AG09319 (cell line): ENCODE measurements at places on chromosomes 4 and X.

GRCh38 chrX:48802905-48803200, 986 bp downstream of the HDAC6 start:
- no peak for DNase-seq

- no peak for DNase-seq
Observed at GRCh38 chr4:140152013-140152703, 1.8 kb downstream of the MAML3 start.

DNA sequence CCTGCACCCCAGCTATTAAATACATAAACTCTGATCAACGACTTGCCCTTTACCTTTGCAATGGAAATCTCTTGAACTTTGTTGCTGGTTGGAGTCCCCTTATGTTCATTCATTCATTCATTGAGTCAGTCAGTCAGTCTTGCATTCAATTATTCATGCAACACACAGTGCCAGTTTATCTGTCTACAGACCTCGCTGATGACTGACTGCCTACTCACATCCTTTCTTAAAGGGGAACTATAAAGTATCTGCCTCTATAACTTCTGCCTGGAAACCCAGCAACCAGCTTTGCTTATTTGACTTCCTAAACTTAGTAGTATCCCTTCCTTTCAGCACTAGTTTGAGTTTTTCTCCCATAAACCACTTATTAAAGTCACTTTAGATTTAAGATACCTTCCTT, 620.8 kb upstream of the ADGRL3 start:
- no peak for DNase-seq

GRCh38 chr4:8555716-8556115, 24.5 kb upstream of the GPR78 start:
- DNase-seq = no peak

DNA sequence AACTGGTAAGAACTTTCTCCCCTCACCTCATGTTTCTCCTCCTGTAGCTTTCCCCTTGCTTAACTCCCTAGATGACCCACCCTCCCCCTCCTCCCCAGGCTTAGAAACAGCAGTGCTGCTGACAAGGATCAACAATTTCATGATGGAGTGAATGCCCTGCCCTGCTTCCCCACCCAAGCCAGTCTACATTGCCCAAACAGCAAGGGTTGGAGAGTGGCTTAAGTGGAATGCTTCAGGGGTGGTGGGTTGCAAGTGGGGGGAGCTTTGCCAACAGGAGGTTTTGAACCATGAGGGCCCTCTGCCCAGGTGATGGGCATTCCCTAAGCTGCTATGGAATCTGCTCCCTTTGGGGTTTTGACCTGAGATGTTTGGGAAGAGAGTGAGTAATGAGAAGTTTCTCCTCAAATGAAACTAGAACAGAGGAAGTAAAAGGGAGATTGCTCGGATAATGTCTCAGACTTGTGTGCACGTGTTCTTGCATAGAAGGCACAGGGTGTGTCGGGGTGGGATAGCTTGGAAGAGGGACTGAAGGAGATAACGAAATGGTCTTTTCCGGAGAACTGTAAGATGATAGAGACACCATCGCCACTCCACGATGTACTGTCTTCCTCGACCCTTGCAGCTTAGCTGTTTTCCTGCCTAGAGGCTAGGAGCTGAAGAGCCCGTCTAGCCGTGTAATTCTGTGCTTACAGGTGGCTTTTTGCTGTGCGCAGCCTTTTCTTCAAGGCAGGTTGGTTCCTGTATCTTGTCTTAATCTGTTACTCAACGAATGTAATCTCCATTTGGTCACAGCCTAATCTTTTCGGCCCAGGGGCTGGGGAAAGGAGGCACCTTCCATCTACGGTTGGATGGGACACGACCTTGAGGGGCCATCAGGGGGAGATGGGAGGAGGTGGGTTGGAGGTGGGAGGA, 10.1 kb downstream of the GDPD2 start:
- no peak for DNase-seq
